Kasumi-1 (cell line): ENCODE measurements at places on chromosomes 16 and 17.

DNA sequence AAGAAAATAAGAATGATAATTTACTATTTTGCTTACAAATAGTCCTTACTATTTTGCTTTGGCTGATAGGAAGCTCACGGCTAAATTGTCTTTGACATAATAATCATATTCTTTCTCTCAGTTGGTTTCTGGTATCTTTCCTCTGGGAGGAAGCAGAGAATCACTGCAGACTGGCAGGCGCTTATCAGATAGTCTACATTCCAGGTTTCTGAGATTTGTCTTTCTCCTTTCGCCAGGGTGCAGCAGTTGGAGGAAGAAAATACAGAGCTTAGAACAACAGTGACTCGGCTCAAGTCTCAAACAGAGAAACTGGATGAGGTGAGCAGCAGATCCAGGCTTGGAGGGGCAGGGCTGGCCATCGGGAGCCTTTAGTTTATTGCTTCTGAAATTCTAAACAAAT is 136.1 kb downstream of the RAB11FIP4 start:
- DNase-seq, result no peak

GRCh38 chr17:75078284-75079022 is 9.3 kb upstream of the SLC16A5 start:
- no peak for DNase-seq

- no peak for DNase-seq
Observed at GRCh38 chr17:54807331-54807730, 93.3 kb upstream of the TOM1L1 start.

- no peak for DNase-seq
Observed at GRCh38 chr16:73217654-73218053, 169.7 kb upstream of the ZFHX3 start.

DNA sequence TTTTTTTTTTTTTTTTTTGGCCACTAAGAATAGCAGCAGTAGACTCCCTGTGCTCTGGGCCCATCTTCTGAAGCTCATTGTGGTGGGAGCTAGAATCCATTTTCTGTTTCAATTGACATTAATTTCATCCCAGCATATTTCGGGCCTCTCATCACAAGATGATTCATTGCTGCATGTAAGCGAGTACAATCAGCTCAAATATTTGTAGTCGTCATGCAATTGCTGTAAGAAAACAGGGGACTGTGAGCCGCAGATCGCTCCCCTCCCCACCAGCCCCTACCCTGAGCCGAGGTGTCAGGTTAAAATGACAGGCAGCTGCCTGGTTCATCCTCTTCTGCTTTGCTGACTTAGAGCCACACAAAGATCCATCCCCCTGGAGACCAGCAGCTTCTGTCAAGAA is 358.8 kb upstream of the CDH5 start:
- DNase-seq, result no peak

GRCh38 chr17:77892469-77893143 is 65.9 kb upstream of the TNRC6C start:
- DNase-seq, result peak; percentile 25

DNA sequence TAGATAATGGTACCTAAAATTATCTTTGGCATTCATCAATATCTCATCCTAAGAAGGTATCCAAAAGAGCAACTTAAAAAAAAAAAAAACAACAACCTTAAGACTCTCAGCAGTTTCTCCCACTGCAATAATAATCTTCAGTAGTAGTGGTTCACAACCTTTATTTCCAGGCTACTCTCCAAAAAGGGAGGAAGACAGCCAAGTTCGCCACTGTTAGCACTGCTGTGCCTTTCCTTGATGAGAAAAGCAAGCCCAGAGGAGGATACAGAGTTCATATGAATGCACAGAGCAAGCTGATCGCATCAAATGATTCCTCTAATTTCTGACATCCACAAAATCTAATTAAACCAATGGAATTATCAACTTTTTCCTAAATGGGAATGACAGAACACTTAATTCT is 199.4 kb downstream of the AATF start:
- DNase-seq, result no peak

GRCh38 chr16:14232106-14232864 is 161.2 kb downstream of the MRTFB start:
- DNase-seq, result no peak

DNA sequence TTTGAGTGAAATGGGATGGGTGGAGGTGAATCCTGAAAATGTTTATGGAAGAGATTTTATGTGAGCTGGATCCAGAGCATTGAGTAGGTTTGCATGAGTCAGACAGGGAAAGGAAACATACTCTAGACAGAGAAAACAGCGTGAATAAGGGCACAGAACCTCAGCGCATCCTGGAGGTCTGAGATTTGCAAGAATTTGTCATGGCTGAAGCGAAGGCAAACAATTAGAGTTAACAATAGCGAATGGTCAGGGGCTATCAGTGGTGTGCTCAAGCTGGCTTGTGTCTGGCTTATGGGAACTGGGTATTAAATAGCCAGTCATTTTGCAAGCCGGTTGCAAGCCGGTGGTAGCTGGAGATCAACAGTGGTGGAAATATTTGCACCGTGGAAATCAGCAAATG is 36.4 kb downstream of the MAP2K6 start:
- no peak for DNase-seq

DNA sequence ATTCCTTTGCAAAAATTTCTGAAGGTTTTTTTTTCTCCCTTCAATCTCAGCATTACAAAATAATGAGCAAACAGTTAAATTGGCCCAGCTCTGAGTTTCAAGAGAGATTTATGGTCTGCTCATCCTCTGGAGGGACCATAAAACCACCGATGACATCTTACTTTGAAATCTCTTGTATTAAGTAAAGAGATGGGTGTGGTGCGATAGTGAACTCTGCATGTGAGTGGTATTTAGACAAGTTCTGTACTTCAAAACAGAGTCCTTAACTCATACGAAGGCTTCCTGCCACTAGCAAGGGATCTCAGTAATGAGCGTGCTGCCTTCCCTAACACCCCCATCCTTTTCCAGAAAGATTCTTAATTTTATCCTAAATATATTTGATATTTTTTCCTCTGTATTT is 2.1 kb downstream of the FAM20A start:
- DNase-seq, result no peak

- peak; percentile 22 for DNase-seq
Observed at GRCh38 chr17:81239714-81240555, 817 bp downstream of the NDUFAF8 start.

- no peak for DNase-seq
Observed at GRCh38 chr17:79049821-79050220, 24.8 kb upstream of the ENGASE start.

- no peak for DNase-seq
Observed at GRCh38 chr17:49748791-49749190, 15.1 kb downstream of the FAM117A start.

DNA sequence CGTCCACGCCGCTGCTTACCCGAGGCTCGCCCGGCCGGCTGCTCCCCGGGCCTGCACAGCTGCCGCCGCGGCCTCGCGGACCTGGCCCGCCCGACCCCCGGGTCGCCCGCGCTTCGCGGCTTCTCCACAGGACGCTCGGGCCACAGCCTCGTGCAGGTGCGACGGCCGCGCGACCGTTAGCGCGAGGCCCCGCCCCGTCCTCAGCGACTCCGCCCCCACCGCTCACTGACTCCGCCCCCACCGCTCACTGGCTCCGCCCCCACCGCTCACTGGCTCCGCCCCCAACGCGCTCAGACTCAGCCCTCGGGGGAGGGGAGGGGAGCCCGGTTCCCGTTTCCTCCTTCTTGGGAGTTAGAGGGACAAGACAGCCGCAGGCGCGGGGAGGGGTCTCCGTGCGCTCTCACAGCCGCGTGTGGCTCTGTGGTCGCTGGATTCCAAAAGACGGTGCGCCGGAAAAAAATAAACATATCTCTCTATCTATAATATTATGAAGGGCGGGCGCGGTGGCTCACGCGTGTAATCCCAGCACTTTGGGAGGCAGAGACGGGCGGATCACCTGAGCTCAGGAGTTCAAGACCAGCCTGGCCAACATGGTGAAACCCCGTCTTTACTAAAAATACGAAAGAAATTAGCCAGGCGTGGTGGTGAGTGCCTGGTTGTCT is at the start of gene MEIOB:
Gene MEIOB (minus strand): TSS at position 191 of the 662 bp plus-strand sequence. CDS start 3,989 bp downstream, outside the sequence.
- no peak for DNase-seq

- DNase-seq, result peak; percentile 27
Observed at GRCh38 chr16:52976539-52977167, 76.0 kb downstream of the CHD9NB start.

GRCh38 chr16:73051226-73051625 is 3.3 kb upstream of the ZFHX3 start:
- DNase-seq, result no peak

GRCh38 chr16:58026705-58027160 is 1.2 kb downstream of the MMP15 start:
- peak; percentile 24 for DNase-seq

DNA sequence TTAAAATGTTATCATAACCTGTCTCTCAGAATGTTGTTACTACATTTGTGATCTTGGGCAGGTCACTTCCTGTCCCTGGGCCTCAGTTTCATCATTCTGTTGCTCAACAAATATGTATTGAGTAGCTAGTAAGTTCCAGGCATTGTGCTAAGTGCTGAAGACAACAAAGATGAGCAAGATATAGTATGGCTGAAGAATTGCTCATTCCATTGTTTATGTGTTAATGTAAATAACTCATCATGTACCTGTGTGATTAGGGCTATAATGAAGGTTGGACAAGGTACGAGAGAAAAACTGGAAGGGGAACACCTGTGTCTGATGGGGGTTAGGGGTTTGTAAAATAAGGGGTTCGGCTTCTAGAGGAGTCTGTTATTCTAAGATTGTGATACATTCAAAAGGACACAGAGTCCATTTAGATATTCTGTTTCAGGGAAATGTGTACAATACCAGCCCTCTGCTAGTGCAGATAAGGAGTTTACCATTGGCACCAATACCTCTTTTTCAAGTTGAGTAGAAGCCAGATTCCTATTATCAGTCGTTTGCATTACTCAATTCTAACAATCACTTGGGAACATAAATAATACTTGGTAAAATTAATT is 20.0 kb downstream of the TUBG1 start:
- no peak for DNase-seq
